ENCODE measurements at places on chromosomes 2 and 18.

- DNase-seq: no peak
Observed at GRCh38 chr18:80196528-80197320, 50.6 kb downstream of the PARD6G start.

DNA sequence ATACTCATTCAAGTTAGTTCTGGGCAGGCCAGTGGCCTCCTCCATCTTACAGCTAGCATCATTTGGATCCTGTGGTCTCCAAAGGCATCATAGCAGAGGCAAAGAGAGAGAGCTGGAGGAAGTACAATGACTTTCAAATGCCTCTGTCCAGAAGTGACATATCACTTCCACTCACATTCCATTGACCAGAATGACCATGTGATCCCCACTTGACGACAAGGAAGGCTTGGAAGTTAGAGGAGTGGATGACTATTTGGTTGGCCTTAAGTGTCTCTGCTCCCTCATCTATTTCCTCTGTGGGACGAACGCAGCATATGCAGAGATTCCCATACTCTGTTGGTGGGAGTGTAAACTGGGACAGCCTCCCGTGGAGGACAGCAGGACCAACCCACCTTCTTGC is 27.8 kb upstream of the MLPH start:
- DNase-seq: no peak

DNA sequence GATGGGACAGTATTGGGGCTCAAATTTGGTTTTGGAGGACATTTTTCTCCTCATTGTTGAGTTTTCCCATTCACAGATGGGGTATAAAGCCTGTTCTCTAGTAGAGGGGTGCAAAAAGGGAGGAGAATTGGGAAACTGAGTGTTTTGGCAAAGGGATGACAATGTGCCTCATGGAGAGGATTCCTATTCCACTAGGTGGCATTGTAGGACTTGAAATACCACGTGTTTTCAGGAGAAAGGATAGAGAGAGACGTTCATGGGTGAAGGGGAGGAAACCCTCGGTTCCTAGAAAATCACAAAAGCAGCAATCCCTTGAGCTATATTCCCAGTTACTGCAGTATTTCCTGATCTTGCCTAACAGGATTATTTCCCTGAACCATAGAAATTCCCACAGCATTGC is 113.7 kb upstream of the SRD5A2 start:
- peak; percentile 33 for DNase-seq

DNA sequence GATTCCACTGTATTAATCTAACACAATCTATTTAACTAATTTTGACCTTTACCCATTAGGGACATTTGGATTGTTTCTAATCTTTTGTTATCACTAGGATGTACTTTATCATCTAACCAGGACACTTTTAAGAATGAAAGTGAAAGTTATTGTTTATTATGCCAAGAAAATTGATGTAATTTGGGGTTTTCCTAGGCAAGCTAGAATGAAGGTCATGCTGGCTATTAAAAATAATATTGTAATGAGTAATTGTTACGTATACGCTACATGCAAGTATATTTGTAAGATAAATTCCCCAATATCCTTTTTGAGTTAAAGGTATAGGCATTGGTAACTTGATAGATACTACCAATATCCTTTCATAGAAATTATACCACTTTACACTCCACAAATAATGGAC is 74.6 kb downstream of the COL5A2 start:
- no peak for DNase-seq

- DNase-seq: no peak
Observed at GRCh38 chr2:113846429-113846828, 43.5 kb upstream of the ACTR3 start.

- DNase-seq: no peak
Observed at GRCh38 chr2:111041398-111042202, 79.1 kb upstream of the BCL2L11 start.

DNA sequence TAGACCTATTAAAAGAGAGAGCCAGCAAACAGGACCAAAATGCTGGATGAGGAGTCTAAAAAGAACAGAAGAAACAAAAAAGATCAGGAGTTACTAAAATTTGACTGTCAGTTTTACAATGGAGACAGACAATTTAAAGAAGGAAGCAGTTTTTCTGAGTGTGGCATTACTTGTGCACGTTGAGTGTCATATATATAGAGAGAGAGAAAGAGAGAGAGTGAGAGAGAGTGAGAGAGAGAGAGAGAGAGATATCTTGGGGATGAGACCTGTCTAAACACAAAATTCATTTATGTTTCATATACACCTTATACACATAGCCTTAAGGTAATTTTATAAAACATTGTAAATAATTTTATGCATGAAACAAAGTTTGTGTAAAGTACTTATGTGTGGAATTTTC is 2.1 kb upstream of the GALNT3 start:
- DNase-seq: no peak

DNA sequence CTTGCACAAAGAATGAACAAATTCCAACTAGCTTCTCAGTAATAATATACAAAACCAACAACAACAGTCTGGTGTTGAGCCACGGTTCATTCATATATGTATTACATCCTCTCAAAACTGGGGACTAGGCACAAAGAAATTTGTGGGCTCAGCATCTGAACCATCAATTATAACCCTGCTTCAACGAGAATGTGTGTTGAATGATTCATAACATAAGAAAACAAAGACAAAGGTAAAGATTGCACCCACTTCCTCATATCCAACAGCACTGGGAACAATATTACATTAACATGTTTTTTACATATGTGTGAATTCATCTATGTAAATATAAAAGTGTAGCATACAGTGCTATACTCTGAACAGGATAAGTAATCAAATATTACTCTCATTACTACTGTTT is 144.8 kb downstream of the CDH2 start:
- no peak for DNase-seq

DNA sequence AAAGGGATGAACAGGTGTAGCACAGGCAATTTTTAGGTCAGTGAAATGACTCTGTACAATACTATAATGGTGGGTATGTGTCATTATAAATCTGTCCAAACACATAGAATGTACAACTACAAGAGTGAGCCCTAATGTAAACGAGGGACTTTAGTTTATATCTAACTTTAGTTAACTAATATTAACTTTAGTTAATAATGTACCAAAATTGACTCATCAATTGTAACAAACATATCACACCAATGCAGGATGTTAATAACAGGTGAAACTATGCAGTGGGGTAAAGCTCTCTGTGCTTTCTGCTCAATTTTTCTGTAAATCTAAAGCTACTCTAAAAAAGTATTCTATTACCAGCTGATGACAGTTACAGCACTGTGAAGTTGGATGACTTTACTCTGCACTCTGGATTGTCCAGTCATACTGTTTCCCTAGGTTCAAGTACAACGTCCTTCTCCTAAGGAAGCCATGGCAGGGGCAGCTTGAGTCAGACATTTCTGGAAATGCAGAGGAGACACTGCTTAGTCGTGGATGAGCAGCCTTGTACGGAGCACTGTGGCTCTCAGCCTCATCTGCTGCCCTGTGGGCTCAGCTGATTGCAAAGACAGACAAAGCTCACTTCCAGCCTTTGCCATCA is 26.1 kb downstream of the TGFA start:
- DNase-seq: no peak

DNA sequence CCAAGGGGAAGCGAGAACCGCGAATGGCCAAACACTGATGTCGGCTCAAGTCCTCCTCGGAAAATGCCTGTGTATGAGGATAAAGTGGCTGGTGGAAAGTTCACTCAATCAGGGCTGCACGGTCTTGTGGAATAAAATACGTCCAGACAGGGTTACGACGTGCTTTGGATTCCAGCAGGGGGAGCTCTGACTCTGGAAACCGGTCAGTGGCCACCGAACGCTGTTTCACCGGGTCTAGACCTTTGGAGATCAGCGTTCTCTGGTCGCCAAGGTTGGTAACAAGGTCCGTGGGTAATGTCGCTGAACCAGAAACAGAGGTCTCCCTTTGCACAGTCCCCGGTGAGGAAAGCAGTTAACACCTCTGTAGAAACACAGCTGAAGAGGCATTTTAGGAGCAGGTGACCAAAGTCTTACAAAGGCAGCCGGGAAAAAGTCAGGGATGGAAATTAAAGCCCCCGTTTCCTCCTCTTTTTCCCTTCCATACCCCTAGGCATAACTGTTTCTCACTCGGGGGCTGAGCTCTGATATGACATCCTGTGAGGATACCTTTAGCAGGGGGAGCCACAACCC is 47.8 kb downstream of the CDCA7 start:
- DNase-seq: peak; percentile 84

DNA sequence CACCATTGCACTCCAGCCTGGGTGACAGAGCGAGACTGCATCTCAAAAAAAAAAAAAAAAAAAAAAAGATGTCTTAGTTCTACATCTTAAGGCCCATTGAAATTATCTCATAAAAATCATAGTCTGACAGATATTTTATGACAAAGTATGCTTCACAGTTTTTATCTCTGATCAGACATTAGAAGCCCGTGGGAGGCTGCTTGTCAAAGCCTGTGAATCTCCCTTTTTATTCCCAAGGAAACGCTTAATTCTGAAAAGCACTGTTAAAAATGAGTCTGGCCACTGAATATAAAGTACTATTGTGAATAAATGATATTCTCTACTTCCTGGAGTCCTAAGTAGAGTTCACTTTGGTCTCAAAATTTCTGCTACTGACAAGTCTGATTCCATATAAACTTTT is 71.1 kb downstream of the ZDBF2 start:
- DNase-seq: no peak

GRCh38 chr18:5543773-5544389 is at the start of gene EPB41L3:
Gene EPB41L3, minus strand, starts transcription at chr18:5543997. Its CDS starts 54,814 bp downstream, at chr18:5489183.
- no peak for DNase-seq

GRCh38 chr2:53442783-53443182 is 324.8 kb upstream of the CHAC2 start:
- peak; percentile 25 for DNase-seq

GRCh38 chr2:181446985-181447384 is 10.2 kb upstream of the ITGA4 start:
- no peak for DNase-seq

GRCh38 chr2:15844211-15844801 is 96.0 kb upstream of the MYCN start:
- no peak for DNase-seq

DNA sequence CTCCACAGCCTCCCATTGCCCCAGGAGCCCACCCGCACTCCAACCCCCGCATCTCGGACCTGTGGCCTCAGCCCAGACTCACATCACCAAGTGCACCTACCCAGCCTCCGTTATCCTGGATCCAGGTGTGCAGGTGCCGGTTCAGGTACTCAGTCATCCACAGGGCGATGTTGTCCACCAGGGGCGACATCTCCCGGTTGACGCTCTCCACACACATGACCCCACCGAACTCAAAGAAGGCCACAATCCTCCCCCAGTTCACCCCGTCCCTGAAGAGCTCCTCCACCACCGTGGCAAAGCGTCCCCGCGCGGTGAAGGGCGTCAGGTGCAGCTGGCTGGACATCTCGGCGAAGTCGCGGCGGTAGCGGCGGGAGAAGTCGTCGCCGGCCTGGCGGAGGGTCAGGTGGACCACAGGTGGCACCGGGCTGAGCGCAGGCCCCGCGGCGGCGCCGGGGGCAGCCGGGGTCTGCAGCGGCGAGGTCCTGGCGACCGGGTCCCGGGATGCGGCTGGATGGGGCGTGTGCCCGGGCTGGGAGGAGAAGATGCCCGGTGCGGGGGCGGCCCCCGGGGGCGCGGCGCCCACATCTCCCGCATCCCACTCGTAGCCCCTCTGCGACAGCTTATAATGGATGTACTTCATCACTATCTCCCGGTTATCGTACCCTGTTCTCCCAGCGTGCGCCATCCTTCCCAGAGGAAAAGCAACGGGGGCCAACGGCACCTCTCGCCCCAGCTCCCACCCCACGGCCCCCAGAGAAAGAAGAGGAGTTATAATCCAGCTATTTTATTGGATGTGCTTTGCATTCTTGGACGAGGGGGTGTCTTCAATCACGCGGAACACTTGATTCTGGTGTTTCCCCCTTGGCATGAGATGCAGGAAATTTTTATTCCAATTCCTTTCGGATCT is 1.3 kb downstream of the BCL2 start:
- DNase-seq: peak; percentile 95

DNA sequence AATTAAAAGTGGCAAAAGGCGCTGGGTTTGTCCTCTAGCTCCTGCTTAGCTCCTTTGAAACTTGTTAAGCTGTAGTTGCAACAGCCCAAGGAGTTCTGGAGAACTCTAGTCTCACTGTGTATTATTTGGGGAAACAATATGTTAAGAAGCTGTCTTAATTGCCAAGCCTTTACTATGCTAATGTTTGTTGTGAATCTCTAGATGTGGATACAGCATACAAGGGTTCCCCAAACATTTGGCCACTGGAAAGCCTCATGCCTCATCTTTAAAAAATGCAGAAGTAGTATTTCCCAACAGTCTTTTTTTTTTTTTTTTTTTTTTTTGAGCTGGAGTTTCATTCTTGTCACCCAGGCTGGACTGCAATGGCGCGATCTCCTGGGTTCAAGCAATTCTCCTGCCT is 236.7 kb downstream of the PRKCE start:
- DNase-seq: no peak

GRCh38 chr18:14781671-14782070 is 33.7 kb downstream of the ANKRD30B start:
- no peak for DNase-seq

- no peak for DNase-seq
Observed at GRCh38 chr18:12904012-12904516, 20.0 kb upstream of the PTPN2 start.

- no peak for DNase-seq
Observed at GRCh38 chr2:73993778-73994177, 9.1 kb downstream of the TET3 start.

- DNase-seq: no peak
Observed at GRCh38 chr18:67232991-67233390, 283.5 kb downstream of the DSEL start.

DNA sequence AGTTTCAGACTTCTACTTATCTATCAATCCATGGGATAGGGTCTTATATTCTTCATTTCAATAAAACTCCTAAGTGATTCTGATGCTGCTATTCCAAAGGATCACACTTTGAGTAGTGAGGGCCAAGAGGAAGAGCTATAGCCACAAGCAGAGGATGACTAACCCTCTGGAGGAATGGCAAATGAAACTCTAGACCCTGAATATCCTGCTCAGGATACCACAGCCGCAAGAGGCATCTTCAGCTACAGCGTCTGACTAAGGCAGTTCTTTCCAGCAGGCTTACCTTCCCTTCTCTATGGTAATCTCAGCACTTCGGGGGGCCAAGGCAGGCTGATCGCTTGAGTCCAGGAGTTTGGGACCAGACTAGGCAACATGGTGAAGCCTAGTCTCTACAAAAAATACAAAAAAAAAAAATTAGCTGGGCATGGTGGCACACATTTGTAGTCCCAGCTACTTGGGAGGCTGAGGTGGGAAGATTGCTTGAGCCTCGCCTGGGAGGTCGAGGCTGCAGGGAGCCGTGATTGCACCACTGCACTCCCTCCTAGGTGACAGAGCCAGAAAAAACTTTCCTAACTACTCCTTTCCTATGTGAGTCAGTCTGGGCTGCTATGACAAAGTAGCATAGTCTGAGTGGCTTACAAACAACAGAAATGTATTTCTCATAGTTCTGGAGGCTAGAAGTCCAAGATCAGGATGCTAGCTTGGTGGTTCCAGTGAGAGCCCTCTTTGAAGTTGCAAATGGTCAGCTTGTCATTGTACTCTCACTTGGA is 371.9 kb downstream of the IRS1 start:
- DNase-seq: no peak

GRCh38 chr2:189657867-189658266 is 3.4 kb upstream of the ASNSD1 start:
- peak; percentile 93 for DNase-seq

Measured in MM.1S (cell line).